Astrocyte (in vitro differentiated cells and primary cell): ENCODE measurements at places on chromosomes 4 and X.
A peak's percentile ranks its signal among the peaks of the same experiment; 100 is the strongest.

DNA sequence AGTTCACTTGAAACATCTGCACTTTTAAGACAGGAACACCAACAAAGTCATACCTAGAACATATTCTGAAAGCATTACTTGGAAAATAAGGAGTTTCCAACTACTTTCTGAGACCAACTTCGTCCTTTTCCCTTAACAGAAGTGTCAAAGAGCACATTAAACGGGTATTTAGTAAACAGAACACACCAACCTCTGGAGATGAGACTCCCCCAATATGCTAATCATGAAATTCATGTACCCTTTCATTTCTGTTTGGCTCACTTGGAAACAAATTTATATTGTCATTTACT, 69.2 kb downstream of the NOCT start:
- H3K27ac ChIP-seq = peak overlapping the region; percentile 46
- no peaks in the 10 kb centered on the region for H3K27me3 ChIP-seq
- H3K4me1 ChIP-seq = peaks cover 14% of the 10 kb centered on the region
- no peaks in the 10 kb centered on the region for H3K36me3 ChIP-seq
- H3K4me3 ChIP-seq = peak overlapping the region; percentile 99

DNA sequence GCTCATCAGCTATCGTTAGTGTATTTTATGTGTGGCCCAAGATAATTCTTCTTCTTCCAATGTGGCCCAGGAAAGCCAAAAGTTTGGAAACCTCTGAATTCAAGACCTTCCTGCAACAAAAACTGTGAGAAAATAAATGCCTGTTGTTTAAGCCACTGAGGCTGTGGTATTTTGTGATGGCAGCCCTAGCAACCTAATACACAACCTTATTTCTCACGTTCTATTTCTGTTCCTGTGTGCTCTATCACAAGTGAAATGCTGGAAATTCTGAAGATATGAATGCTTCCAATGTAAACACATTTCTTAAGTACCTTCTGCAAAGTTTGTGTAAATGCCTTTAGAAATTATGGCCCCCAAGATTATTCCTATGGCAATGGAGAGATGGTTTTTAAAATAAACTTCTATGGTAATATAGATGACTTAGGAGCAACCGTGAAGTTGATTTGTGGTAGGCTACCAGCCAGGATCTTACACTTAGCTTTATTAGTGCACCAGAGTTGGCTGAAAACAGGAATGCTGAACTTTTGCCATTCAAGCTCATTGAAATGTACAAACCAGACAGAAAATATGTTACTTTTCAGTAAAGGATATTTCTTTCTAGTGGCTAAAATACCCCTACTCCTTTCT, 148.0 kb downstream of the USP46 start:
- H3K4me1 ChIP-seq = no peaks in the 10 kb centered on the region
- H3K27me3 ChIP-seq = no peaks in the 10 kb centered on the region

DNA sequence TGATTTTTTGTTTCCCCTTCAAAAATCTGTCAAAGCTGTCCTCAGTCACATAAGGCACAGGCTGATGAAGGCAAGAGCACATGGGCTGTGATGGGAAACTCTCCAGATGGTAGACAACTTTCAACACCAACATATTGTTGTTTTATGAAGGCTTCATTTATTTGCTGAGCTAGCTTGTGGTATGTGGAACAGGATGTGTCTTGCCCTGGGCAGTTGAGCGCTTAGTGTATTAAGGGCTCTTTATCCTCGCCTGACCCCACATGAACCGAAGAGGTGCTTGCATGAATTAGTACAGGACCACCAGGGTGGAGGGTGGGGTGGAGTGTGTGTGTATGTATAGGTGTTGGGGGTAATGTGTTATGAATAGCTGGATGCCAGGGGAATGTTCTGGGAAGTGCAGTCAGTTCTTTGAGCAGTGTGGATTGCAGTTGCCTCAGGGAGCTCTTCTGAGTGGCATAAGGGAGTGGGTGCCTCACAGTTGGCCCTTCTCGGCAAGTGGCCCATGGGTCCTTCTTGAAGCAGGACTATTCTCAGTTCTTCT, 103.1 kb downstream of the PHEX start:
- no peaks in the 10 kb centered on the region for H3K27me3 ChIP-seq
- DNase-seq = peak; percentile 42
- peaks cover 17% of the 10 kb centered on the region for H3K4me1 ChIP-seq
- no peaks in the 10 kb centered on the region for H3K36me3 ChIP-seq

DNA sequence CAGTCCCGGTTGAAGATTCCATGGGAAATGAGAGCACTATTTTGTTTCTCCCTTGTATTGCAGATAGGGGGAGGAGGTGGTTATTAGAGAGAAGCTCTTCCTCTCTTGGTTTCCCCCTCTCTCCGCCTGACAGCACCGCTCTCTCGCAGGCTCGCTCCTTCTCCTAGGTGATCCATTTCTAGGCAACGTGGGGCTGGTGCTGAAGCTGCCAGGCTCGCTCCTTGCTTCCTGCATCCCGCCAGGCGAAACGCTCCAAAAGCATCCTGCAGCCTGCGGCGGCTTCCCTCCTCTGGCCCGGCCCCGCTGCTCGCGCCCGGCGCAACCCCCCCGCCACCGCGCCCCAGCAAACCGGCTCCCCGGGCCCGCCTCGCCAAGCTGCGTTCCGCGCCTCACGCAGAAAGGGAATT, at the start of gene GRID2:
TSS of gene GRID2 (plus strand) at position 346 of the 407 bp plus-strand sequence.
- peak within 1 kb of the TSS; percentile 59 for H3K4me3 ChIP-seq
- H3K36me3 ChIP-seq = no peaks in the 10 kb centered on the region
- H3K27me3 ChIP-seq = peaks cover 31% of the 10 kb centered on the region
- no peak within 1 kb of the TSS for H3K27ac ChIP-seq

- peak; percentile 14 for DNase-seq
- no peak overlapping the region for H3K4me3 ChIP-seq
- no peaks in the 10 kb centered on the region for H3K36me3 ChIP-seq
- H3K27ac ChIP-seq = no peak overlapping the region
- H3K4me1 ChIP-seq = no peaks in the 10 kb centered on the region
Measured at GRCh38 chr4:86307432-86307831, 52.4 kb downstream of the MAPK10 start.

- DNase-seq = peak; percentile 77
- H3K27ac ChIP-seq = peak within 1 kb of the TSS; percentile 54
- no peaks in the 10 kb centered on the region for H3K27me3 ChIP-seq
- H3K36me3 ChIP-seq = peaks cover 2% of the 10 kb centered on the region
Measured at GRCh38 chr4:4289941-4290850, at the start of the genes LYAR and ZBTB49. Gene LYAR, minus strand, starts transcription at chr4:4290154. Its CDS starts 6,412 bp downstream, at chr4:4283742. Gene ZBTB49, plus strand, starts transcription at chr4:4290251. Its CDS starts 9,695 bp downstream, at chr4:4299946.

GRCh38 chr4:85107553-85107952, 141.1 kb upstream of the WDFY3 start:
- no peak overlapping the region for H3K4me3 ChIP-seq
- H3K27me3 ChIP-seq = no peaks in the 10 kb centered on the region
- no peaks in the 10 kb centered on the region for H3K36me3 ChIP-seq
- peak; percentile 60 for DNase-seq

DNA sequence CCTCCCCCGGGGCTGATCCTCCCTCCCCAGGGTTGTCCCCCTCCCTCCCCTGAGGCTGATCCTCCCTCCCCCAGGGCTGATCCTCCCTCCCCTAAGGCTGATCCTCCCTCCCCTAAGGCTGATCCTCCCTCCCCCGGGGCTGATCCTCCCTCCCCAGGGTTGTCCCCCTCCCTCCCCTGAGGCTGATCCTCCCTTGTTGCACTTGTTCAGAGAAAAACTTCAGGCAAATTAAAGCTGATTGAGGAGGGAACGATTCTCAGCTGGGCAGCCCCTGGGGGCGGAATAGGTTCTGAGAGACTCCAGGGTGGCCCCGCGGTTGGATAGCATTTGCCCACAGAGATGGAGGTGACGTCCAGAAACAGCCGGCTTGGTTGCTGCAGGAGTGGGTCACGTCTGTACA, 110.7 kb upstream of the ADRA2C start:
- no peaks in the 10 kb centered on the region for H3K36me3 ChIP-seq
- H3K27me3 ChIP-seq = peaks cover 5% of the 10 kb centered on the region
- H3K4me3 ChIP-seq = no peak overlapping the region
- peaks cover 10% of the 10 kb centered on the region for H3K4me1 ChIP-seq
- H3K27ac ChIP-seq = no peak overlapping the region

DNA sequence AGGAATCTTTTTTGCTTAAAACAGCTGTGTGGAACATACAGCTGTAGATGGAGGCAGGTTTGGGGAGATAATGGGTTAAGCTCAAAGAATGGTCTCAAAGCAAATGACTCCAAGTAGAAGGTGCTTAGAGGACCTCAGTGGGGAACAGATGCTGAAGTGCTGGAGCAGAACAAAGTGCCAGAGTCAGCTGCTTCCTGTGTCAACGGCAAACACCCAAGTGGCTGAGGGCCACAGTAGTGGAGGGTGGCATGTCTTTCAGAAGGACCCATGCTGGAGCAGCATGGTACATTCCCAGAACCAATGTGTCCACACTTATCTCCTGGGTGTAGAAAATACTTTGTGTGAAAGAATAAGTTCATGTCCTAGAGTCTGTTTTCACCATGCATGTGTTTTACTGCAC, 197.5 kb downstream of the CCNG2 start:
- H3K4me1 ChIP-seq = no peaks in the 10 kb centered on the region
- H3K4me3 ChIP-seq = no peak overlapping the region
- no peaks in the 10 kb centered on the region for H3K36me3 ChIP-seq
- peaks cover 5% of the 10 kb centered on the region for H3K27me3 ChIP-seq

DNA sequence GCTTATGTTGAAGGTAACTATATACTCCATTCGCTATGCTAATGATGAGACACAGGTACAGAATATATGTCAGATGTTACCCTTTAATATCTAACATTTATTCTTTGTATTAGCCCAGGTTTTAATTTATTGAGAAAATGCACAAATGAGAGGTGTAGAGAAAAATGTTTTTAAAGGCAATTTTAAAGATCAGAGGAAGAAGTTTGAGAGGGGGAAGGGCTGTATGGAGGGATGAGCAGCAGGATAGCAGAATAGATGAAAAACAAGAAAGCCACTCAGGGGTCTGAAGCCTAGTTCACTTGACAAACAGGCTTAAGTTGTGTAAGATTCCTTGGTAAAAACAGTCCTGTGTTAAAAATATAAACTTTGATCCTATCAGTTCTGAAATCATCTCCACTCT, 3.7 kb downstream of the MAB21L2 start:
- H3K4me1 ChIP-seq = no peaks in the 10 kb centered on the region
- H3K4me3 ChIP-seq = peak overlapping the region; percentile 40
- H3K36me3 ChIP-seq = no peaks in the 10 kb centered on the region
- H3K27ac ChIP-seq = no peak overlapping the region

- H3K36me3 ChIP-seq = no peaks in the 10 kb centered on the region
- DNase-seq = no peak
- no peak overlapping the region for H3K27ac ChIP-seq
- H3K27me3 ChIP-seq = no peaks in the 10 kb centered on the region
Measured at GRCh38 chr4:19123681-19124080, 1102.1 kb upstream of the LCORL start.

DNA sequence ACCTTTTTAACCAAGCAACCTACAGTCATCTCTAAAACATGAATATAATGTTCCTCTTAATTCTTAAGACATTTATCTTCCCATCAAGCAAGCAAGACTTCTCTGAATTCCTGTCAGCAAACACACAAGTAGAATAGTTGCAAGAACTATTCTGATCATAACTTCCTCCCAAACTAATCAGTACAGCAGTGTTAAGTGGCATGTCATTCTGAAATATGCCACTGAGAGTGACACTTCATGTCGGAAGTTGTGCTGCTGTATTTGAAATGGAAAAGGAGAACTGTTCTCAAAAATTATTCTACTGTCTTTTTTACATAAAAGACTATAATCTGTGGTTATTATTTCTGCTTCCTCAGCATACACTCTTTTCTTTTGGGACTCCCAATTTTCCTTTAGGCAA, 546.6 kb downstream of the PCDH18 start:
- no peak for DNase-seq
- no peak overlapping the region for H3K27ac ChIP-seq
- H3K4me1 ChIP-seq = no peaks in the 10 kb centered on the region
- no peaks in the 10 kb centered on the region for H3K36me3 ChIP-seq

DNA sequence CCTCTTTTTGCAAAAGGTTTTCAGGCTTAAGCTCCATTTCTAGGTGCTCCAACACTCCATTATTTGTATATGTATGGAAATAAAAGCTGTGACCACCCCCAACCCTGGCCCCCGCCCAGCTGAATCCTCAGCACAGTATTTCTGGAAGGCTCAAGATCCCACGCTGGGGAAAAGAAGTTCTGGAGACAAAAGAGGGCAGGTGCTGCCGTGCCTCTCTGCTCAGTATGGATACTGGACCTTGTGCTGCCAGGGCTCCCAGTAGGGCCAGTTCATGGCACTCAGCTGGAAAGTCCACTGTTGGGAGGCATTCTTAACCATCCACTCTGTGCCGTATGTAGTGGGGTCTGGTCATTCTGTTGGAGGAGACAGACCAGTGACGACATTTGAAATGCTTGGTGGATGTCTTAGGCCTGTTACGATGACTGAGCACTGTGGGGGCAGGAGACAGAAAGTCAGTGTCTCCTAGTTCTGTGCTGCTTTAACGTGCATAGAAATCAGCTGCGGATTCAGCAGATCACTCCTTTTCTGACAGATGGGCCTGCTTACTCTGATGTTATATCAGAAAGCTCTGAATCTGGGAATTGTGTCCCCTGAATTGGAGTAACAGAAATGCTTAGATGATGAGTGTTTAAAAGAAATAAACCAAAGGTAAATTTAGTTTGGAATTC, 48.4 kb upstream of the MSANTD1 start:
- H3K27me3 ChIP-seq = no peaks in the 10 kb centered on the region
- peaks cover 11% of the 10 kb centered on the region for H3K4me1 ChIP-seq
- H3K27ac ChIP-seq = no peak overlapping the region
- peaks cover 14% of the 10 kb centered on the region for H3K36me3 ChIP-seq

- no peaks in the 10 kb centered on the region for H3K36me3 ChIP-seq
- no peaks in the 10 kb centered on the region for H3K27me3 ChIP-seq
- H3K27ac ChIP-seq = no peak overlapping the region
- no peaks in the 10 kb centered on the region for H3K4me1 ChIP-seq
Measured at GRCh38 chrX:37076983-37077382, 68.8 kb downstream of the FAM47C start.

DNA sequence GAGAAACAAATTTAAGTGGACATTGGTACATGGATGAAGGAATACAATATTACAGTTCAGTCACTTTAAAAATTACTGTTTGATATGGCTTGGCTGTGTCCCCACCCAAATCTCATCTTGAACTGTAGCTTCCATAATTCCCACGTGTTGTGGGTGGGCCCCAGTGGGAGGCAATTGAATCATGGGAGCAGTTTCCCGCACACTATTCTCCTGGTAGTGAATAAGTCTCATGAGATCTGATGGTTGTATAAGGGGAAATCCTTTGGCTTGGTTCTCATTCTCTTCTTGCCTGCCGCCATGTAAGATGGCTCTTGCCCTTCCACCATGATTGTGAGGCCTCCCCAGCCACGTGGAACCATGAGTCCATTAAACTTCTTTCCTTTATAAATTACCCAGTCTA, 804.2 kb upstream of the FRG1 start:
- no peak overlapping the region for H3K27ac ChIP-seq
- no peak for DNase-seq
- H3K4me3 ChIP-seq = no peak overlapping the region
- H3K36me3 ChIP-seq = no peaks in the 10 kb centered on the region
- no peaks in the 10 kb centered on the region for H3K4me1 ChIP-seq
- no peaks in the 10 kb centered on the region for H3K27me3 ChIP-seq

- H3K36me3 ChIP-seq = no peaks in the 10 kb centered on the region
- H3K4me1 ChIP-seq = no peaks in the 10 kb centered on the region
- no peak overlapping the region for H3K4me3 ChIP-seq
- peaks cover 4% of the 10 kb centered on the region for H3K27me3 ChIP-seq
- DNase-seq = no peak
- no peak overlapping the region for H3K27ac ChIP-seq
Measured at GRCh38 chr4:108315694-108316093, 147.0 kb upstream of the LEF1 start.
